Subcutaneous preadipocyte (primary cell): ENCODE measurements at places on chromosomes 1 and 21. TPM values are rescaled to one million over a fixed set of nuclear protein-coding genes. Genes with fewer than 3 reads are reported as not detected.

DNM3 gene
- total RNA-seq: 1.8 and 5.7 TPM in 2 replicates

DNALI1 gene
- total RNA-seq: 7.8 and 9.9 TPM in 2 replicates

CELA3A gene
- not detected in 2 replicates for total RNA-seq

SHE gene
- total RNA-seq: under 0.01 TPM in 1 of 2 replicates, not detected in the other

SPRR2B gene
- total RNA-seq: not detected in 2 replicates

RGS8 gene
- not detected in 2 replicates for total RNA-seq

MXRA8 gene
- 243 and 326 TPM in 2 replicates for total RNA-seq

FAM72C gene
- under 0.01 and 1.2 TPM in 2 replicates for total RNA-seq

LRRIQ3 gene
- 0.39 and 0.73 TPM in 2 replicates for total RNA-seq

KLHL17 gene
- total RNA-seq: 4.8 and 9.2 TPM in 2 replicates

RSRP1 gene
- 83.5 and 101 TPM in 2 replicates for total RNA-seq

OR6N1 gene
- total RNA-seq: not detected in 2 replicates

ATP1B1 gene
- 0.37 and 3.9 TPM in 2 replicates for total RNA-seq

AADACL4 gene
- not detected in 2 replicates for total RNA-seq

CAMK1G gene
- under 0.01 TPM in 1 of 2 replicates, not detected in the other for total RNA-seq

CD55 gene
- total RNA-seq: 33.8 and 50.4 TPM in 2 replicates

C1orf115 gene
- total RNA-seq: 0.20 and 0.37 TPM in 2 replicates

ADAMTSL4 gene
- total RNA-seq: 36.2 and 42.3 TPM in 2 replicates

SLC30A2 gene
- not detected in 2 replicates for total RNA-seq

COG2 gene
- total RNA-seq: 17.6 and 23.3 TPM in 2 replicates

NPR1 gene
- 6.2 and 6.3 TPM in 2 replicates for total RNA-seq

SMIM11 gene
- 12.3 and 15.1 TPM in 2 replicates for total RNA-seq

CHRNB2 gene
- total RNA-seq: under 0.01 TPM in 1 of 2 replicates, not detected in the other

CCDC190 gene
- total RNA-seq: not detected in 2 replicates

OR2G6 gene
- total RNA-seq: not detected in 2 replicates

KLF17 gene
- 0.37 TPM in 1 of 2 replicates, not detected in the other for total RNA-seq

SYT14 gene
- under 0.01 TPM in 1 of 2 replicates, not detected in the other for total RNA-seq

PLPPR4 gene
- total RNA-seq: under 0.01 TPM in 2 replicates

SLFNL1 gene
- total RNA-seq: under 0.01 and 0.20 TPM in 2 replicates

ARV1 gene
- total RNA-seq: 10.4 and 17.6 TPM in 2 replicates

MAEL gene
- total RNA-seq: under 0.01 TPM in 1 of 2 replicates, not detected in the other

PODN gene
- 0.78 and 5.1 TPM in 2 replicates for total RNA-seq

FCRL6 gene
- total RNA-seq: not detected in 2 replicates

IL19 gene
- not detected in 2 replicates for total RNA-seq

OR2T35 gene
- not detected in 2 replicates for total RNA-seq

S100A8 gene
- not detected in 2 replicates for total RNA-seq

UBE2U gene
- not detected in 2 replicates for total RNA-seq

S100A16 gene
- 537 and 634 TPM in 2 replicates for total RNA-seq

NEK7 gene
- total RNA-seq: 42.6 and 64.9 TPM in 2 replicates

C1QTNF12 gene
- total RNA-seq: 0.59 and 1.8 TPM in 2 replicates

HSD3B1 gene
- total RNA-seq: not detected in 2 replicates

PSEN2 gene
- total RNA-seq: 13.2 and 16.8 TPM in 2 replicates

PDZK1IP1 gene
- total RNA-seq: not detected in 2 replicates

RCSD1 gene
- 0.20 and 0.37 TPM in 2 replicates for total RNA-seq

PGLYRP3 gene
- not detected in 2 replicates for total RNA-seq

RAB29 gene
- total RNA-seq: 21.7 and 23.9 TPM in 2 replicates

GPR153 gene
- total RNA-seq: 3.3 and 3.7 TPM in 2 replicates

PTPRC gene
- not detected in 2 replicates for total RNA-seq

ZBTB7B gene
- total RNA-seq: 11.4 and 14.5 TPM in 2 replicates

PYHIN1 gene
- 0.20 and 2.6 TPM in 2 replicates for total RNA-seq
